ENCODE measurements at places on chromosomes 1 and 21.

DNA sequence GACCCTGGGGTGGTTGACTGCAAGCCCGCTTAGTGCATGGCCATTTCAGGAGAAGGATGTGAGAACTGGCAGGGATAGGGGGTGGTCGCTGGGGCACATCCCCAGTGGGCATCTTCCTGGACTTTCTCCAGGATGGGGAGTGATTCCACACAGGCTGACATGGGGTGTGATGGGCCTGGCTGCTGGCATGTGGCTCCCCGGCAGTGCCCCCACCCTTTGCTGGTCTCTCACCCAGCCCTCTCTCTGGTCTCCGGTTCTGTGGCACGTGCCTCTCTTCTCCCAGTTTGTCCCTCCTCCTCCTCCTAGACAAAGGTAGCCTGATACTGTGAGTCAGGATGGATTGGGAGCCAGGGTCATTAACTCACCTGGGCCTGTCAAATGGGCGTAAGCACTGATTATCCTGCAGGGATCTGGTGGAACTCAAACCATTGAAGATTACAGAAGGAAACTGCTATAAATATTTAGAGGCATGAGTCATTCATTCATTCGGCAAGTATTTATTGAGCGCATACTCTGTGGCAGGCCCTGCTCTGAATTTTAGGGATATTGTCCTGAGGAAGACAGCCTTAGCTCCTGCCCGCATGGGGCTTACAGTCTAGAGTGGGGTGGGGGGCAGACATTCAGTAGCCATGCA is 23.6 kb upstream of the EPS8L3 start:
- no peak for DNase-seq

DNA sequence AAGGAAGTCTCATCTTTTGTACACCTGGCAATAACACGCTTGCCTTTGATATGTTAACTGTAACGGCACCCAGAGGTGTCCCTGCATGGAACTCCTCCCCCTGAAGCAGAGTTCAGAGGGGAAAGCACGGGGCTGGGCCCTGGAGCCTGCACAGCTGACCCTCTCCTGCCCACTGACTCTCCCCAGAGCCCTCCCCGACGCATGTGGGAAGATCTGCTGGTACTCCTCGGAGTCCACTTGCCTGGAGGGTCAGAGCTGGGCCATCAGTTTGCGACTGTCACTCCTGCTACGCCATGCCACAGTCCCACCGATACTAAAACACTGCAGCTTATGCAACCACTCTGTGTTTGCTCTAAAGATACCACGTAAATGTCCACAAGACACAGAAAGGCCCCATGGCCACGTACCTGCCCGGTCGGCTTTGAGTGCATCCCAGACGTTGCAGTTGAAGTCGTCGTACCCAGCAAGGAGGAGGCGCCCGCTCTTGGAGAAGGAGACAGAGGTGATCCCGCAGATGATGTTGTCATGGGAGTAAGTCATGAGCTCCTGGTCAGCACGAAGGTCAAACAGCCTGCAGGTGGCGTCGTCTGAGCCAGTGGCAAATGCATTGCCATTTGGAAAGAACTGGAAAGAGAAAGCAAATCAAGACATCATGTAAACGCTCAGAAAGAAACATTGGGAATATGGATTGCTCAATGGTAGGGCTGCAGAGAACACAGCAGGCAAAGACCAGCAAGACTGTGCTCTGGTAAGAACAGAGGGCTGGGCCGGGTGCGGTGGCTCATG is 10.6 kb upstream of the NADK start:
- no peak for DNase-seq

- DNase-seq: no peak
Measured at GRCh38 chr1:200415789-200416593, 6.2 kb upstream of the ZNF281 start.

GRCh38 chr1:229843627-229844238 is 217.7 kb downstream of the URB2 start:
- DNase-seq: no peak

DNA sequence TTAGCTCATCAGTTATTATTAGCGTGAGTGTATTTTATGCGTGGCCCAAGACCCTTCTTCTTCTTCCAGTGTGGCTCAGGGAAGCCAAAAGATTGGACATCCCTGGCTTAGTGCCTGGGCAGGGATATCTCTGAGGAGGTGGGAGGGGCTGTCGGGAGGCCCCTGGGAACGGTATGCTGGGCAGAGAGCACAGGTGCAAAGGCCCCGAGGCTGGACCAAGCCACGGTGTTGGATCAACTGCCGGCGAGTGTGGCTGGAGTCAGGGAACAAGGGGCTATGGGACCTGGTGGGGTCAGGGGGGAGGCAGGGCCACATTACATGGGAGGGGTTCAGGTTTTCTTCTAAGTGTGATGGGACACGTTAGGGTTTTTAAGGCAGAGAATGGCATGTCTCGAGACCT is 62.7 kb downstream of the FHAD1 start:
- no peak for DNase-seq

- no peak for DNase-seq
Measured at GRCh38 chr1:78092643-78093042, 46.9 kb downstream of the GIPC2 start.

DNA sequence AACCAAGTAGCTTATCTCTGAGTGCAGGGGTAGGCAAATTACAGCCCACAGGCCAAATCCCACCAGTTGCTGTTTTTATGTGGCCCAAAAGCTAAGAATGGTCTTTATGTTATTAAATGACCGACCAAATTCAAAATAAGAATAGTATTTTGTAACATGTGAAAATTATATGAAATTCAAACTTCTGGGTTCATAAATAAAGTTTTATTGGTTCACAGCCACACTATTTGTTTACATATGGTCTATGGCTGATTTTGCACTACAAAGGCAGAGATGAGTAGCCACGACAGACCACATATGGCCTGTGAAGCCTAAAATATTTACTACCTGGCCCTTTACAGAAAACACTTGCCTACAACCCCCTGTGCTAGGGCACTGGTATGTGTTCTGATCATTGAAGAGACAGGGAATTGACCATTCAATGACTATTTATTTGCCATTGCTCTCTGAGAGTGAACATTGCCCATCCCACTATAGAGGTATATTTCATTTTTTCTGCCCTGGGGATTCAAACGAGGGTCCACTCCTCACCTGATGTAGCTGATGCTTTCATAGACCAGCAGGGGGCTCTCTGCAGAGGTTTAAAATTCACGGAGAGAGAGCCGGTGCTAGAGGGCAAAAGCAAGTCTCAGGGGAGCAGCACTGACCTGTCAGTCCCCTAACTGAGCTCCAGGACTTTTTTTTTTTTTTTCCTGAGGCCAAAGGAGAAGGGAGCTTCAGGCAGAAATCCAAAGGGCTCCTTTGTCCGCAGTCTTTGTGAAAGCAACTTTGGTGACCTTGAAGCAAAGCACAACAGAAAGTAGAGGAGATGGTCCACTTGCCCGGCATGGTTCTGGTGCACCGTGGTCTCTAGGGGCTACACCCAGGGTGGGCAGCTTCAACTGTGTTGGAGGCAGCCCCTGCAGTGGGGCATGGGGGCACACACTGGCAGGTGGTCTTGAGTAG is 7.3 kb upstream of the GNL2 start:
- DNase-seq: no peak

DNA sequence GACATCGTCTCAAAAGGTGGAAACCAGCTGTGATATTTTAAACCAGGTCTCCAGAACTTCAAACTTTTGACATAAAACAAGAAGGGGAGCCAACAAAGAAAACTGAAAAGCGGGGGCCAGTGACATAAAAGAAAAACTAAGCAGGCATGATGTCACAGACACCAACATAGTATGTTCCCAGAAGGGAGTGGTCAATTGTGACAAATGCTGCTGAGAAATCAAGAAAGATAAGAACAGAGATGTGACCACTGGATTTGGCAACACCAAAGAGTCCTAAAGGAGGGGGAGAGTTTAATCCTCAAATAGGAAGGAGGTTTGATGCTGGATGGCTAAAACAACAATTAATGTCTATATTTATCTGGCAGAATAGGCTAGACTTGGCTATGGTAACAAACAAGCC is 2.3 kb upstream of the RNF19B start:
- DNase-seq: no peak

GRCh38 chr1:53176452-53177208 is 20.0 kb upstream of the CPT2 start:
- no peak for DNase-seq

- no peak for DNase-seq
Measured at GRCh38 chr1:209095627-209096595, 487.6 kb upstream of the CAMK1G start.

DNA sequence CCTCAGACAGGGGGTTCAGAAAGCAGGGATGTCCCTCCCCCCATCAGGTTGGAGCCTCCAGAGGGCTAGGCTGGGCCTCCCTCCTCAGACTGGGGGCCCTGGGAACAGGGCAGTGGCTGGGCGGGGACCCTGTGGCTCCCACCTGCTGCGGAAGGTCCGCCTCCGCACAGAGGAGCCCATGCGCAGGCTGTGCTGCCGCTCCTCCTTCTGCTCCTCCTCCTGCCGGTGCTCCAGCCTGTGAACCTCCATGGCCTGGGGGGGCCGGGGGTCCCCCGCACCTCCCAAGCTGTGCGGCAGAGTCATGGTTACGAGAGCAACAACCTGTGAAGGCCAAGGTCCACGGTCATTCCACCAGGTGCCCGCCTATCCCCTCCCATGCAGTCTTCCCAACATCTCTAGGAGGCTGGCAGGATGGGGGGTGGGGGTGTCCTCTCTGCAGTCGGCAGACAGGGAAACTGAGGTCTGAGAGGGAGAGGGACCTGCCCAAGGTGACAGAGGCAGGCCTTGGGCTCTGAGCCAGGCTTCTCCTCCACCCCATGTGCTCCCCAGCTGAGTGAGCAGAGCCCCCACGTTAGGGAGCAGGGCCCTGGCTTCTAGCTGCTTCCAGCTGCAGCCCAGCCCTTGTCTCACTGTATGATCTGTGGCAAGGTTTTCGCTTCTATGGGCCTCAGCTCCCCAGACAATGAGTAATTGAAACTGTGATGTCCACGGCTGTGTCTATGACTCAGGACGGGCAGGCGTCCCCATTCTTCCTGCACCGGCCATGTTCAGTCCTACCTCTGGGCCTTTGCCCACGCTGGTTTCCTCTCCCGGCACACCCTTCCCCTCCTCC is 3.4 kb downstream of the MYOM3 start:
- DNase-seq: no peak

DNA sequence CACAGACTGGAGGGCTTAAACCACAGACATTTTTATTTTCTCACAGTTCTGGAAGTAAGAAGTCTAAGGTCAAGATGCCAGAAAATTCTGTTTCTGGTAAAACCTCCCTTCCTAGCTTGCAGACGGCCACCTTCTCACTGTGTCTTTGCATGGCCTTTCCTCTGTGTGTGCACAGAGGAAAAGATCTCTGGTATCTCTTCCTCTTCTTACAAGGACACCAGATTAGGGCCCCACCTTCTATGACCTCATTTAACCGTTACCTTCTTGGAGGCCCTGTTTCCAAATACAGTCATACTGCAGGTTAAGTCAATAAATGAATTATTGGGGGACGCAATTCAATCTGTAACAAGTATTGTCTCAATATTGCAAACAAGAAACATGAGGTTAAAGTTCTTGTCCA is 63.0 kb upstream of the PRDX6 start:
- no peak for DNase-seq

GRCh38 chr1:84401156-84401555 is 2.9 kb downstream of the DNASE2B start:
- DNase-seq: no peak

DNA sequence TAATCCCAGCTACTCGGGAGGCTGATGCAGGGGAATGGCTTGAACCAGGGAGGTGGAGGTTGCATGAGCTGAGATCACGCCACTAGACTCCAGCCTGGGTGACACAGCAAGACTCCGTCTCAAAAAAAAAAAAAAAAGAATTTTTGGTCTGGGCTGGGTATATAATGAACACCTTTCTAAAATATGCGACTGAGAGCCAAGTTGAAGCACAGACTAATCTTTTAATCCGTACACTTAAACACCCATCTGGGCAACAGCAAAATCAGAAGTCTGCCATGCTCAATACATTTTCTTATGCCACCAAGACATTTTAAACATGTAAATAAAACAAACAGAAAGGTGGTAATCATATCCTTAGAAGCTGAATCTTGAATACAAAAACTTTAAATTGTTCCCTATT is 31.6 kb upstream of the ABCB10 start:
- no peak for DNase-seq

DNA sequence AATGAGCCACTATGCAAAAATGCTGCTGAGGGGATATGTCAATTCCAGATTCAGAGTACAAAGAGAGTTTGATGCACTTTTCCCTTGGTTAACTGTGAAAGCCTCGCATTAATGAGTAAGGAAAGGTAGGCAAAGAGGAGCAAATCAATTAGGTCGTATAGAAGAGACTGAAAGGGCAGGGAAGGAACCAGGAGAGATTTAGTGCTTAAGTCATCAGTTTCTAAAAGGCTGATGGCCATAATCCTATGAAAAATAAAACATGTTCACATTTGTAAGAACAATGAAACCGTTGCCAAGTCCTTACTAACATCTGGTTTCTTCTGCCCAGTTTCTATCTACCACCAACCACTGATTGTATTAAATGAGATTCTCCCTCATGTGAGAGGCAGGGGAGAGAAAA is 118.4 kb upstream of the PALMD start:
- DNase-seq: no peak

GRCh38 chr1:55541296-55541695 is 326.1 kb upstream of the USP24 start:
- no peak for DNase-seq

GRCh38 chr1:203172184-203173010 is 3.2 kb downstream of the MYBPH start:
- peak; percentile 41 for DNase-seq

GRCh38 chr21:44013380-44014088 is 1.4 kb downstream of the TRAPPC10 start:
- DNase-seq: no peak

DNA sequence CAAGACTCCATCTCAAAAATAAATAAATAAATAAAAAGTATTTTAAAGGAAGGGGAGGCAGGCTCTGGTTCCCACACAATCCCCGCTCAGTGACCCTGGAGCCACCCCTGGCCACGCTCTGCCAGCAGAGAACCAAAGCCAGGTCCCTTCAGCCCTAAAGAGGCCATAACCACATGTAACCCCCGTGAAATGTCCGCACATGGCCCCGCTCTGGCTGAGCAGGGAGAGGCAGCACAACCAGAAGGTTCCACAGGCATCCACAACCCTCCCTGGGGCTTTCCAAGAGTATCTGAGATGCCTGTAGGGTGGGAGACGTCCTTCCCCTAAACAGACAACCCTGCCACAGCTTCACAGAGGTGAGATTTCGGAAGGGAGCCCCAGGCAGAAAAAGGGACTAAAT is 1.4 kb upstream of the ARF1 start:
- no peak for DNase-seq

GRCh38 chr21:15060543-15061175 is 4.1 kb downstream of the NRIP1 start:
- no peak for DNase-seq

- DNase-seq: no peak
Measured at GRCh38 chr1:47660622-47661021, 222.8 kb downstream of the FOXD2 start.
